ENCODE measurements at places on chromosomes 6 and 20.

DNA sequence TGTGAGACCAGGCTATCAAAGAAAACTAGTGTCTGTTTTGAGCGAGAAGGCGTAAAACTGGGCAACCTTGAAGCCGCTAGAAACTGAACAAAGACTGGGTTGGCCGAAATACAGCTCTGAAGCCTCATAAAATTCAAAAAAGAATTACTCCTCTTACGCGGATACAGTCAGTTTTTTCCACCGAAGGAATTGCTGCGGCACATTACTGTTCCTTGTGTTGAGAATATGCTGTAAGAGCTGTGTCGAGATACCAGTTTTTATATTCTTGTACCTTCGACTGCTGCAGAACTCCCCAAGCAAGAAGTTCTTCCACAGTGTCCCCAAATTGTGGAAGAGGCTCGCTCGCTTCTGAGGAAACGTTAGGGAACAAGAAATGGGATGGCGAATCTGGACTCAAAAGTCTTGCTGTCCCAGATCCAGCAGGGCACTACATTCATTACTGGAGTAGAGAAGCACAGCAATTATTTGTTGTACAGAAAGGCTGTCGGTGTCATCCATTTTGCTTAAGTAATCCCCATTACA, 523 bp upstream of the COX7A2 start:
- DNase-seq: peak; percentile 38

- no peak for DNase-seq
These were observed 362.6 kb downstream of the EPM2A start for GRCh38 chr6:145372671-145373151.

- DNase-seq: no peak
These were observed 1.8 kb upstream of the CTSZ start for GRCh38 chr20:59008715-59009336.

GRCh38 chr6:39107641-39108040, 7.3 kb downstream of the SAYSD1 start:
- no peak for DNase-seq

GRCh38 chr6:50925548-50925947, 106.9 kb downstream of the TFAP2B start:
- no peak for DNase-seq

DNA sequence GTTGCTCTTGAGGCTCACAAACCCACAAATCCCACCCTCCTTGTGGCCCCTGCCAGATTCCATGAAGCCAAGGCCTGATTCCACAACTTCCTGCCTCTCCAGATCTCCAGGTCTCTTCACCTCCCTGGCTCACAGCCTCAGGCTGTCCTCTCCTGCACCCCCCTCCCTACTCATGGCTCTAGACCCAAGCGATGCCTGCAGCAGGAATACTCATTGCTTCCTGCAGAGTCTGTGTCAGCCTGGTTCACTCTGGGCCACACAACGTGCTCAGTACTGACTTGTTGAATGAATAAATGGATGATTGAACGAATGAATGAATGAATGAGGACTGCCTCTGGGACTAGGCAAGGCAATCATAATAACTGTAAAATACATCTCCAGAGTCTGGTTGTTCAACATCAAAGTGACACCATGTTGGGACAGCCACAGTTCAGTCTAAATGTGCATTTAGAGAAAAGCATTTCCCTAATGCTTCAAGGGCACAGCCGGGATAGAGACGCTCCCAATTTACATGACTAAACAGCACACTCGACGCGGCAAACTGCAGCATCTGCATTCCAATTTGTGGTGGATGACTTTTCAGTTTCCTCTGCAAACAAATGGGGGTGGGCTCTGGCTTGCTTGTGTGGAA, 139.9 kb downstream of the GRM4 start:
- no peak for DNase-seq

GRCh38 chr6:41502917-41503671, 43.1 kb upstream of the FOXP4 start:
- no peak for DNase-seq

DNA sequence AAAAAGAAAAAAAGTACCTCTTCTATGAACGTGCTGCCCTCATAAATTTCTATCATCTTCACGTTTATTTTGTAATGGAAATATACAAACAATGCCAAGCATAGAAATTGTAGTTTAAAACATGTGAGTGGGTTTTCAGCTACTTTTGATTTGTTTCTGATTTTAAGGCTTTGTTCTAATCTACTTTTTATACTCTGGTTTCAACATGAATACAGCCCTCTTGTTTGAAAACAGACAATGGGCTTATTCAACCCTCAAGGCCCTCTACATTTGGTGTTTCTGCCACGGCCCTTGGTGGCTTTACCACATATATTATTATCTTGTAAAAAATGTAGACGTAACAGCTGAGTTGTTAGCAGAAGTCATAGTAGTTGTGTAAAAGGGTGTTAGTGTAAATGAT, 153.9 kb downstream of the SOX4 start:
- no peak for DNase-seq

DNA sequence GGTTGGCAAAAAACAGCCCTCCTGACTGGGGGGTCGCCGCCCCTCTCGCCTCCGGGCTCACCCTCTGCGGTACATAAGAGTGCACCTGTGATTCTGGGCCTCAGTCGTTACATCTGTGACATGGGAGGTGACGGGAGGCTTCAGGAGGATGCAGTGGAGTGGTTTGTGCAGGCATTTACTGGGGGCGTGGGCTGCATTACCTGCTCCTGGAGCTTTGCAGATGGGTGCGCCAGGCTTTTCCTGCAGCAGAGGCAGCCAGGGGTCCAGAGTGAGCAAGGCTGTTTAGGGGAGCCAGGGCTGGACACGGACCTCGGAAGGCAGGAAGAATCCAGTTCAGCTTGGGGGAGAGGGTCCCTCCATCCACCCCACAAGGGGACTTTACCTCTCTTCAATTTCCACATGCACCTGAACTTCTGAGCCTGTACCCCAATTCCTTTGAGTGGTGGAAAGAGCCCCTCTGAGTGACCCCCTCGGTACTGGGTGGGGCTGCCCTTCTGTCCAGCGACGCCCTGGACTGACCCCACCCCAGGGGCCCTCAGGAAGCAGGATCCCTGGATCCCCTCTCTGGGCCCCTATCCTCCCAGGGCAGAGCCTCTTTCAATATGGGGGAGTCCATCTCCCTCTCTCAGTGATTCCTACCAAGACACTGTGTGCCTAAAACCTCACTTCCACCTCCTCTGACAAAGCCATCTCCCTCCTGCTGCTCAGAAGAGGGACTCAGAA, 134.0 kb downstream of the TAF4 start:
- DNase-seq: no peak

DNA sequence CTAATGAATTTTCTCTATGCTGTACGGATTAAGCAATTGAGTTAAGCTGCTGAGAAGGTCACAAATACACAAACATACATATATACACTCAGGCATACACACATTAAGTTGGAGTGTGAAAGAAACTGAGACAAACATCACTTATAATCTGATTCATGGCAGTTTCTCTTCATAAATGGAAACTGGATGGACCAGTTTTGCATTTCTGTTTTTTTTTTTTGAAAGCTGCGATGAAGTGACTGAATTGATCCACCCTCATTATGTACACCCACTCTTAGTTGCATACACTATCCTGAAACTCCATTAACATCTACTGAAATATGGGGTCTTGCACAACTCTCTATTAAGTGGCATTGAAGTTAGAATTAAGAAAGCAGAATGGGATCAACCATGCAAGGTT, 32.9 kb upstream of the TENT5A start:
- no peak for DNase-seq

GRCh38 chr6:11035616-11036350, 8.3 kb downstream of the ELOVL2 start:
- DNase-seq: no peak

DNA sequence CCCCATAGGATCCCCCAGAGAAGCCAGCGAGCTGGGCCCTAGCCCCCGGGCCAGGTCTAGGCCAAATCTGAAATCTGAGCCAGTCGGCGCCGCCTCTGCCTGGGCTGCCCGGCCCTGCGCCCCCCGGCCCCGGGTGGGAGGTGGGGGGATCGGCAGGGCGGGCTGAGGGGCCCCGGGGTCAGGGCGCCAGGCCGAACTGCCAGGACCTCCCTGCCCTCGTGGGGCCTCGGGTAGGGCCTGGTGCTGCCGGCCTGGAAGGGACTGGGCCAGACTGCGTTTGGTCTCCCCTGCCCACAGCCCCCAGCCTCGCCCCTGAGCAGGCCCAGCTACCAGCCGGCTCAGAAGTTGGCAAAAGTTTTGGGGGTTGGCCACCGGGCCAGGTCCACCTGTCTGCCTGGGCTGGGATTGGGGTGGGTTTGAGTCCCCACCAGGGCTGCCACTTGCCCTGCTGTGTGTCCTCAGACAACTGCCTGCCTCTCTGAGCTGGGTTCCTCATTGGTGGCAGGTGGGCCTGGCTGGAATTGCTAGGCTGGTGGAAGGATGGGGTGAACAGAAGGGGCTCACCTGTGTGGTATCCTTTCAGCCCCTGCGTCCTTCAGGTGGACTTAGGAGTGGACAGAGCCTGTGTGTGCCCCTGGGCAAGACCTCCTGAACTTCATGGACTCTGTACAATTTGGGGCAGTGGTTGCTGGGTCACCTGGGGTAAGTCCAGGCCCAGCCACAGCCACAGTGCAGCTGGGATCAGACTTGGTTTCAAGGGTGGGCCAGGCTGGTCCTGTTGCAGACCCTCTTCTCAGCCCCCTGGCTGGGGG, 801 bp downstream of the SRC start:
- DNase-seq: no peak

- no peak for DNase-seq
These were observed 34.1 kb upstream of the TBC1D7 start for GRCh38 chr6:13362412-13362811.

GRCh38 chr20:50601511-50602431, 89.6 kb downstream of the RIPOR3 start:
- no peak for DNase-seq

GRCh38 chr20:2207770-2208097, 88.1 kb upstream of the TGM3 start:
- DNase-seq: no peak

DNA sequence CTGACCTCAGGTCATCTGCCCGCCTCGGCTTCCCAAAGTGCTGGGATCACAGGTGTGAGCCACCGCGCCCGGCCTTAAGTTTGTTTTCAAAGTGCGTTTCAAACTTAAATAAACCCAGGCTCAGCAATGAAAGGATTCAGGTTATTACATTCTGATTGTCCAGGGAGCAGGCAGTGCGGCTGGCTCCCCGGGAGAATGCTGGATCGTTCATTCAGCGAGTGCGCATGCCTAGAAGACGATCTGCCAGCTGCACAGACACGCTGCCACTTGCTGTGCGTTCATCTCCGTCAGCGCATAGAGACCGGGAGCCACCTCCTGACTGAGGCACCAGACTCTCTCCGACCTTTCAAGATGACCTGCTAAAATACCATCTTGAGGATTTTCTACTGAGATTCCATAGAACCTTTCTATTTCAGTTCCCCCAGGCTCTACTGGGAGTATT, 163.9 kb upstream of the ZNF217 start:
- no peak for DNase-seq

DNA sequence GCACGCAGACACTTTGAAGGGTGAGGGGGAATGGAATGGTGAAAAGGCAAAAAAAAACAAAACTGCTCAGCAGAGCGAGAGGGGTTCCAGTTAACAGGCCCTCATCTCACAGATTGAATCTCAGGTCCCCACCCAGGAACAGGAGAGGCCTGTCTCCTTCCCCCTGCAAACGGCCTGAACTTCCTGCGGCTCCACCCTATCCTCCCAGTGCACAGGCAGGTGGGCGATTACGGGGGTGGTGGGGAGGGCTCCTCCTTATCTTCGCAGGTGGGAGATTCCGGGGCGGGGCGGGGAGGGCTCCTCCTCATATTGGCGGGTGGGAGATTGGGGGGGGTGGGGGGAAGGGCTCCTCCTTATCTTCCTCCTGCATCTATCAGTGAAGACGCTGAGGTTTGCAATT, 129.0 kb downstream of the SOX4 start:
- no peak for DNase-seq

- peak; percentile 39 for DNase-seq
These were observed 8.2 kb upstream of the UBE2V1 start for GRCh38 chr20:50120935-50121693.

All from Kasumi-1 (cell line).